Retinal pigment epithelial cell (primary cell): ENCODE measurements at places on chromosomes 5 and 9.
A peak's percentile ranks its signal among the peaks of the same experiment; 100 is the strongest.

DNA sequence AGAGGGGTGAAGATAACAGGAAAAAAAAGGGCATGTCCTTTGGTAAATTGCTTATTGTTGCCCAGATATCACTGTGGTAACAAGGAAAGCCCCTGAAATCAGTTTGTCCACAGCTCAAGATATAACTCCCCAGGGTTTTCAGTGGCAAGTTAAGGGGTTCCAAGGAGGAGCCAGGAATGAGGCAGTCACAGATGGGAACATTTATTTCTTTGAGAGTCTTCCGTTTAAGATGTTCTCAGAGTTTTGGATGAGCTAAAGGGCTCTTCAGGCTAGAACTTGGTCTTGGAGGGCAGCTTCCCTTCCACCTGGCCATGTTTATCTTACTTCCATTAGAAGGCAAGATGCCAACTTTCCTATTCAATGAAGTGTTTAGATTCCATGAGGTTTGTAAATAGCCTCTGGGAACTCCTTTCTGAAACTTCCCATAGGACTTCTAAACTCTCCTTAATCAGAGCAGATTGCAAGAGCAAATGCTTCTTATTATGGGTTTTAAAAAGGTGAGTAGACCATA is 277.6 kb upstream of the TNC start:
- no peak for DNase-seq

- no peak for DNase-seq
Observed at GRCh38 chr9:129587487-129588262, 33.2 kb downstream of the C9orf50 start.

- DNase-seq: no peak
Observed at GRCh38 chr9:68964765-68965164, 49.1 kb downstream of the PRKACG start.

DNA sequence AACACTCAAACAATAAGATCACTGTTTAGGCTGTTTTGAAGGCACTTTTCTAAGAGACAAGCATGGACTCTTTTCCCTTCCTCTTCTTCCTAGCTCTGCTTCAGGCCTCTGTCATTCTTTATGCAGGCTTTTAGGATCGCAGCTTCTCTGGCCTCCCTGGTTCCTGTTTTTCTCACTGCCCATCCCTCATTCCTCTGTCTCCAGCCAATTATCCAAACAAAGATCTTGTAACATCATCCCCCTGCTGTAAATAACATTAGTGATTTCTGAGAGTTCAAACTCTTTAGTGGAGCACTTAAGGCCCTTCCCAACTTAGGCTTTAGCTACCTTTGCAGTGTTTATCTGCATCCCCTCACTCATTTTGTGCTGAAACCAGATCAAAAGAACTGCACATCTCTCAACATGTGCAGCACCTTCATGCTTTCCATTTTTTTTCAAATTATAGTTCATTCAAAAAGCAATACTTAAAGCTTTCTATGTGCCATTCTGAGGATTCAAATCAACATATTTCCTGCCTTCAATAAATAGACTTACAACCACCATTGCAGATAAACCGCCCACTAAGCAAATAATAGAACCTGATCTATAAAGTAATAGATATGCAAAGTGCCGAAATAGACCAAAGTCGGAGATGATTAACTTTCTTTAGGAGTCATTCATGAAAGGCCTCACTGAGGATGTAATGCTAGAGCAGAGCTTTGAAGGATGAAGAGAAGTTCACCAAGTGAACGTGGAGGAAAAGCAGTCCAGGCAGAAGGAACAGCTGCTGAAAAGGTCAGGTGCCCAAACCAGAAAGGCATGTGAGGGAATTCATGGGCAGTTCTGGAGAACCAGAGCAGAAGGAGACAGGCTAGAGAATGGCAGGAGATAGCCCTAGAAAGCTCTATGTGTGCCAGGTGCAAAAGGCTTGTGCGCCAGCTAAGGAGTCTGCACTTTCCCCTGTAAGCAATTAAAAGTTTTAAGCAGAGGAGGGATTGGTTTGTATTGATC is 95.8 kb upstream of the ZNF366 start:
- no peak for DNase-seq

DNA sequence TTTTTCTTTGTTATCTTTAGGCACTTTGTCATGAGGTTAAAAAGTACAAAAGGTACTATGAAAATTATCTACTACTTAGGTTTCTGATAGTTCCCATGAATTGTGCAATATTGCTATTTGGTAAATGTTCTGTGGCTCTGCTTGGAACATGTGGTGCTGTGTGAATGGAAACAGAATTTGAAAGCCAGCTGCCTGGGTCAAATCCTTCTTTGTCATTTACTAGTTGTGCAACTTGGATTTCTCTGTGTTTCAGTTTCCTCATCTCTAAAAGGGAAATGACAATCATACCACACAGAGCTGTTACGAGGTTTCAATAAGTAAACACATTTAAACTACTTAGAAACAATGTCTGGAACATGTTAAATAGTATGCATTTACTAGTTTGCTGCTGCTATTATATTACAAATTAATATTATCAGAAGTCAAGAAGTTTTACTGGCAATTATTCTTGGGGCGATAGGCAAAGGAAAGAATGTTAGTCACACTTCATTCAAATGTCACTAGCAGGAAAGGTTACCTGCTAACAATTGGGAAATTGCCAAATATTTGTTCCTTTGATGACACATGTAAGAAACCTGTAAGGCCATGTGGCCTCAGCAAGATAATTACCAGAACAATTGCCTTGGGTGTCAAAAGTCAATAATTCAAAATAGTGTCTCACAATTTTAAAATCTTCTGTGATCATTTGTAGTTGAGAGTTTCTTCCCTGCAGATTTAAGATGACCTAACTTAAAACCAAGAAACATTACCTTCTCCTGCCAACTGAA is 184.8 kb downstream of the KIAA0825 start:
- DNase-seq: no peak

- DNase-seq: no peak
Observed at GRCh38 chr9:2359891-2360471, 261.6 kb upstream of the VLDLR start.

DNA sequence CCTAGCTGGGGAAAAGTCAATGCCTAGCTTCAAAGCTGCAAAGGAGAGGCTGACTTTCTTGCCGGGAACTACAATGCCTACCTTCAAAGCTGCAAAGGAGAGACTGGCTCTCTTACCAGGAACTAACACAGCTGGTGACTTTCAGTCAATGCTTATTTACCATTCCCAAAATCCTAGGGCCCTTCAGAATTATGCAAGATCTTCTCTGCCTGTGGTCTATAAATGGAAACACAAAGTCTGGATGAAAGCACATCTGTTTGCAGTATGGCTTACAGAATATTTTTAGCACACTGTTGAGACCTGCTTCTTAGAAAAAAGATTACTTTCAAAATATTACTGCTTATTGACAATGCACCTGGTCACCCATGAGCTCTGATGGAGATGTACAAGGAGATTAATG is 259.4 kb downstream of the PLK2 start:
- no peak for DNase-seq

DNA sequence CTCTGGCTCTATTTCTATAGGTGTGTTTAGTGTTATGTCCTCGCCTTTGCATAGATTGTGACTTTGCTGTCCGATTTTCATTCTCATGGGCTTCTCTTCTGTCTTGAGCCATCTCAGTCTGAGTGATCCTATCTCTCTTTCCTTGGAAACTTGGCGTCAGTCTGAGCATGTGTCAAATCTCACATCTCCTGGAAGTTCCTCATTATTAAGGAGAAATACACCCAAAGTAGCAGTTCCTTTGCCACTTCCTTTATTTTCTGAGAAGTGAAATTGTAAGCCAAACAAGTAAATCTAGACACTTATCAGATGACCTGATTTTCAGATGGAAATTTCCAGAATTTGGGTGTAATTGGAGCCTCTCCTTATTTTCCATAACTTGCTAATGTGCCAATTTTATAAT is 126.9 kb upstream of the ANKH start:
- no peak for DNase-seq

GRCh38 chr9:20872340-20872977 is 159.0 kb downstream of the HACD4 start:
- peak; percentile 73 for DNase-seq

- no peak for DNase-seq
Observed at GRCh38 chr5:54547711-54548250, 30.2 kb downstream of the SNX18 start.

DNA sequence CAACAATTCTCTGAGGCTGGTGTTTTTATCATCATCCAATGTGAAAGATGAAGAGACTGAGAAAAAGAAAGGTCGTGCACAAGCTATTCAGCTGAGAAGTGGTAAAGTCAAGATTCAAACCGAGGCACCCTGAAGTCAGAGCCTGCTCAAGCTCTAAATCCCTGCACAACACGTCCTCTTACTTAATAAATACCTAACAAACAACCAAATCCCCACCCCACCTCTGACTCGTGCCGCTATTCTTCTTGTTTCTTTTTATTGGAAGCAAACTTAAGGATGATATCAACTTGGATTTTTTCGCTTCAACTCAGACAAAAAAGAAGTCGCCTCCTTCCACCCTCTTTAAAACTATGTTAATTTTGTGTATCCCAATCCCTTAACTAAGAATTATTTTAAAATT is 140.2 kb downstream of the CEP120 start:
- DNase-seq: no peak

DNA sequence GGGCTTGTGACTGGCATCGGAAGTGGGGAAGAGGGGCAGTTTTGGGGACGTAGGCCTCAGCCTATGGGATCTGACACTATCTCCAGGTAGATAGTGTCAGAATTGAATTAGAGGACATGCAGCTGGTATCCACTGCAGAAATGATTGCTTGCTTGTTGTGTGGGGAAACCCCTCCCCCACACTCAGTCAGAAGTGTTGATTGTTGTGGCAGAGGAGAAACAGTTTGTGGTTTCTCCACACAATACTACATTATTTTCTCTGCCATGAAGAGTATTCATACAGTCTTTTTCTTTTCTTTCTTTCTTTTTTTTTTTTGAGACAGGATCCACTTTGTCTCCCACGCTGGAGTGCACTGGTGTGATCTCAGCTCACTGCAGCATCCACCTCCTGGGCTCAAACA is 113.9 kb downstream of the ARRDC3 start:
- DNase-seq: no peak

DNA sequence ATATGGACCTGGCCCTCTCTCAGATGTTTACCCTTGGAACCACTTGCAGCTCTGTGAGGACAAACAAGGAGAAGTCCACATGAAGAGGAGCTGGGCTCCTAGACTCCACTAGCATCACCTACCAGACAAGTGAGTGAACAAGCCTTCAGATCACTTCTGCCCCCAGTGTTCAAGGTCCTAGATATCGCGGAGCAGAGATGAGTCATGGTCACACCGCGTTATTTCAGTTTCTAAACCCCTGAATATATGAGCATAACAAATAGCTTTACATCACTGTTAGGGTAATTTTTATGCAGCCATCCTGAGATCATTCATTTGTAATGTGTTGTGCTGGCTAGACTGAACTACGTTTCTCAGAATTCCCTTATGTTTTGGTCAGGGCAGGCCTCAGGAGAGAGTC is 77.0 kb upstream of the DAP start:
- DNase-seq: no peak

- DNase-seq: no peak
Observed at GRCh38 chr5:140165101-140165922, 9.7 kb upstream of the CYSTM1 start.

GRCh38 chr9:107119735-107120134 is 163.3 kb upstream of the RAD23B start:
- no peak for DNase-seq

GRCh38 chr5:143117821-143118220 is 285.7 kb downstream of the NR3C1 start:
- no peak for DNase-seq

- DNase-seq: no peak
Observed at GRCh38 chr9:122941582-122942234, 888 bp downstream of the RABGAP1 start.

DNA sequence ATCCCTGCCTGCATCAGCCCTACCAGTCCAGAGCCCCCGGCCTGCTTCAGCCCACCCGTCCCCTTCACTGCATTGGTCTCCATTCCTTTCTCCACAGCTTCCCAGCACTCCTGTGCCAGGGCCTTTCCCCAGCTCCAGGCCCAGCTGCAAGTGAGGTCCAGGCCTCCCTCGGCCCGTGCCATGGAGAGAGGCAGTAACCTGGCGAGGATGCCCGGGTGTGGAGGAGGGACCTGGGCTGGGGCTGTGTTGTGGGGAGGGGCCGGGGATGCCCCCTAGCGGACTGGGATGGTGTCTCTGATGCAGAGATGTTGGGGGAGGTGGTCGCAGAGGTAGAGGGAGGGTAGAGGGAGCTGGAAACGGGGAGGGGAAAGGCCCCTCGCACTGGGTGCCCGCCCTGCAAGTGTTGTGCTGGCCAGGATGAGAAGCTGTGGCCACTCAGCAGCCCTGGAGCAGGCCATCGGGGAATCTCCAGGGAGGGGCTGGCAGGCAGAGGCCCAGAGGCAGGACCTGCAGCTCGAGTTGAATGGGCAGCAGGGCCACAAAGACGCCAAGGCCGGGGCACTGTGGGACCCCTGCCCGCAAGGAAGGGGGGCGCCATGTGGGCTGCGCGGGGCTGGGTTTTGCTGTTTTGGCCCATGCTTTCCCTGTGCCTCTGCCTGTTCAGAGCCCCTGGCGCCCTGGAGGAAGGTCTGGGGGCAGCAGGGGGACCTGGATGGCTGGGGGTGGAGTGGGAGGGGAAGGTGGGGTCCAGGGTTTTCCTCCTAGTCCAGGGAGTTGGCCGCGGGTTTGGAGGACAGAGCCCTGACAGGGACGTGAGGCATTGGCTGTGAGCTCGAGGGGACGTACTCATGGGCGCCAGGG is 26.0 kb upstream of the NKD2 start:
- no peak for DNase-seq

- DNase-seq: peak; percentile 86
Observed at GRCh38 chr9:115690786-115691496, 462.6 kb upstream of the PAPPA start.

GRCh38 chr9:6955251-6955921 is 197.6 kb downstream of the KDM4C start:
- peak; percentile 81 for DNase-seq

GRCh38 chr5:140351609-140352334 is 5.4 kb upstream of the HBEGF start:
- peak; percentile 44 for DNase-seq

DNA sequence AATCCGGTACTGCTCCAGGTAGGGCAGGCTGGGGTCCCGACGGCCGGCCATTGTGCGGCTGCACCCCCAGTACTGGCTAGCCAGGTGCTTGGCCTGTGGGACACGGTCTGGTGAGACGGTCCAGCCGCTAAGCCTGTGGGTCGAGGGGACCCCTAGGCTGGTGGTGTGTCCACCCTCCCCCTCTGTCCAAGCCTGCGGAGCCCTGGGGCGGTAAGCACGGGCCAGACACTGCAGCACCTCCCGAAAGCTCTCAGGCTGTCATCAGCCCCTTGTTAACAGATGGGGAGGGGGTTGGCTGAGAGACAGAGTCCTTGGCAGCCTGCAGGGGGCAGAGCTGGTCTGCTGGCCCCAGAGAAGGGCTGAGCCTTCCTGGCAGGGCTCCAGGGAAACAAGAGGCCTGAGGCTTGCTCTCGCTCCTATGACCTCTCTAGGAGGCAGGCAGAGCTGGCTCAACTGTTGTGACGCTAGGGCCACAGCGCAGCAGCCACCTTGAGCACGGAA is 11.8 kb upstream of the MRNIP start:
- DNase-seq: peak; percentile 43

- no peak for DNase-seq
Observed at GRCh38 chr9:70551801-70552200, 137.3 kb upstream of the KLF9 start.
